ENCODE measurements at places on chromosomes 7 and 10.

- DNase-seq: peak; percentile 11
These were observed 32.8 kb upstream of the ARHGAP12 start for GRCh38 chr10:31961277-31962074.

GRCh38 chr10:102732661-102733060 is 11.1 kb upstream of the WBP1L start:
- no peak for DNase-seq

DNA sequence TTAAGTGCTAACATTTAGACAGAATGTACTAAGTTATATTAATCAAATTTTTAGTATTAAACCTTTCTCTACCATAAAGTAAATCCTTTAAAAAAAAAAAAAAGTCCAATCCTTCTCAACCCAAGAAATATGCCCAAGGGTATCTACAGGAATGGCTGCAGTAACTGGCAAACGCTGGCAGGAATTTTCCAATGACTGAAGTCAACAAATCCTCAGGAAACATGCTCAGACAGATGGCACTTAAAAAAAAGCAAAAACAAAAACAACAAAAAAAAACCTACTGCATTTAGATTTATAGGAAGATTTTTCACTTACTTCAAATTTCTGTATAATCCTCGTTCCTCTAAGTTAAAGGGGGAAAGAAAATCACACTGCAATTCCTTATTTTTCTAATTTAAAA is 666 bp downstream of the SVIL start:
- no peak for DNase-seq

GRCh38 chr7:17792075-17792936 is 148.0 kb downstream of the SNX13 start:
- DNase-seq: no peak

GRCh38 chr10:103064956-103065355 is 128.1 kb downstream of the NT5C2 start:
- no peak for DNase-seq

Measured in activated CD8-positive, alpha-beta T cell treated with anti-CD3 and anti-CD28 coated beads for 36 hours (primary cell).